ENCODE measurements at places on chromosomes 3 and 15.
A peak's percentile ranks its signal among the peaks of the same experiment; 100 is the strongest.

DNA sequence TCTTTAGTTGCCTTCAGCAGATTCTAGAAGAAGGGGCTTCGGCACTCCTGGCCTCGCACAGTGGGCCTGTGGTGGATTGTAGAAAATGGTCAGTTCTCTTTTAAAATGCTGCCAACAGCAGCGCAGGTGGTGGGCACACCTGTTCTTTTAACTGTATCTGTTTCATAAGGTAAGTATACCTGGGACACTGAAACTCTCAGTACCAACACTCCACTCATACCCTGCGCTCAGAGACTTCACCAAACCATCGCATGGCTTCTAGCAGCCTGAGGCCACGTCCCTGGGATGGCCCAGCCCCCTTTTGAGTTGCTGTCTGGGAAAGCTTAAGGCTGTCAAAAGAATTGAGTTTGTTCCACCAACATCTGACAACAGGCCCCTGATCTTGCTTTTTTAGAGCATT, 56.7 kb upstream of the MCF2L2 start:
- DNase-seq: no peak

DNA sequence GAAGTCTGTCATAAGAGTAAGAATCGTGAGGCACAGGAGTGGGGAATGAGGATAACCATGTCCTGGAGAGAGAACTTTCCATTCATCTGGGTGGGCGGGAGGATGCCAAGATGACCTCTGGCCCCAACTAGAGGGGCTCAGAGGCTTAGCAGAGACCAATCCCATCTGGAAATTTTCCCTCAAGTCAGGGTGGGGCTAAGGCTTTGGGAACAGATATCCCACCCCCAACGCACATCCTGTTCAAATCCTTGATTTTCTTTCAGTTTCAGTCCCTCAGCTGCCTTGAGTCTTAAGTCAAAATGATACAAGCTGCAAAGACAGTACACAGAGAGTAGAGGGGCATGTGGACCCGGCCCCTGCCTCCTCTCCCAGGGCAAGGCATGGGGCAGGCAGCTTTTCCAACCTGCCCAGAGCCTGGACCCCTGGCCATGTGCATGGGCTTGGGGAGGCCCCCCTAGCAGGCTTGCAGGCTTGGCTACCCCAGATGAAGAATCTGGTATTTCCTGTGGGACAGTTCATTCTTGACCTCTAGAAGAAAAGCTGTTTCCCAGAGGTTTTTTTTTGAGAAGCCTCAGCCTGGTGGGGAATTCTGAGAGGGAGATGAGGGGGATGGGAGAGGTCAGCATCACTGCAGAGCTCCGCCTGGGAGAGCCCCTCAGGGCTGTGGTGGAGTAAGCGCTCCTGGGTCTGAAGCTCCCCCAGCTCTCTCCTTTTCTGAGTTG, 109.7 kb upstream of the HACD2 start:
- peak; percentile 41 for DNase-seq

DNA sequence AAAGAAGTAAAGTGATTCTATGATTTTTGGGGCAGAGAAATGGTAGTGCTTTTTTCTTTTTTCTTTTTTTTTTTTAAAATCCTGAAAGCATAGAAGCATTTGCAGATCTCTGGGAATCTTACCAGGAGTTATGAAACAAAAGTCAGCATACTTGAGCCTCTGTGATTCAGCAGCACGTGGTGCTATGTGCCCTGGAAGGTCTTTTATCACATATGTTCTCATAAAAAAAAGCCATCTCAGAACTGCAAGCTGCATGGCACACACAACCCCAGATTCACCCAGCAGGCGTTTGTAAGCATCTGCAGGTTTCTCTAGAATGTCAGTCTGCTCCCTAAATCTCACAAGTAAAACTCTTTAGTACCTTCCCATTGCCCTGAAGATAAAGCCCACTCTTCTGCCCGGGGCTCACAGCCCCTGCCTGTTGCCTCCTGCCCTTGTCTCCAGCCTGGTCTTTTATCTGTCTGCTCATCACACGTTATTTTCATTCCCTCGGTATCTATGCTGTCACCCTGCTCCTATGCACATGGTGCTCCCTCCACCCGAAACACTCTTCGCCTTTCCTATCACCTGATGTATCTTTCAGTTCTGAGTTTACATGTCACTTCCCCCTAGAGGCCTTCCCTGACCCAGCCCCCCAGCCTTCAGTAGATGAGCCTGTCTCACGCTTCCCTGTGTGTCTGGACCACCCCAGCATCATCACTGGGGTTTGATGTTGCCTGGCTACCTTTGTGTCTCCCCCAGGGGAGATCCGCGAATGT, 72.4 kb downstream of the CHDH start:
- peak; percentile 50 for DNase-seq

GRCh38 chr3:45488591-45488990, 100.2 kb downstream of the LARS2 start:
- no peak for DNase-seq

All from eye (tissue), 1 donor.